ENCODE measurements at places on chromosomes 11 and 22.

- no peak for DNase-seq
Measured at GRCh38 chr22:26168939-26169314, 335 bp upstream of the SEZ6L start.

- no peak for DNase-seq
Measured at GRCh38 chr22:37243402-37244113, 511 bp downstream of the RAC2 start.

DNA sequence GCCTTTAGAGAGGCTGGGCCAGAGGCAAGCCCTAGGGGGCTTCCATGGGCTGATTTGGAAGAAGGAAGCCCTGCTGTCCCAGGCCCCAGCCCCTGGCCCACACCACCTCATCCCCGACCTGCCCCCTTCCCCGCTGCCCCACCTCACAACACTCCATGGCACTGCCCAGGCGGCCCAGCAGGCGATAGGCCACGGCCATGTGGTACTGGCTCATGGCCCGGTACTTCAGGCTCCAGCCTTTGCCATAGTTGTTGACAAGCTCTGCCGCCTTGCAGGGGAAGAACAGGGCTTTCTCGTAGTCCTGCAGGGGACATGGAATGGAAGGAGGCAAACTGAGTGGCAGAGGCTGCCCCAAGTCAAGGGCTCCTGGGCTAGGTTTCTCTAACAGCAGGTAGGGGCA is 6.4 kb downstream of the RAPSN start:
- no peak for DNase-seq

DNA sequence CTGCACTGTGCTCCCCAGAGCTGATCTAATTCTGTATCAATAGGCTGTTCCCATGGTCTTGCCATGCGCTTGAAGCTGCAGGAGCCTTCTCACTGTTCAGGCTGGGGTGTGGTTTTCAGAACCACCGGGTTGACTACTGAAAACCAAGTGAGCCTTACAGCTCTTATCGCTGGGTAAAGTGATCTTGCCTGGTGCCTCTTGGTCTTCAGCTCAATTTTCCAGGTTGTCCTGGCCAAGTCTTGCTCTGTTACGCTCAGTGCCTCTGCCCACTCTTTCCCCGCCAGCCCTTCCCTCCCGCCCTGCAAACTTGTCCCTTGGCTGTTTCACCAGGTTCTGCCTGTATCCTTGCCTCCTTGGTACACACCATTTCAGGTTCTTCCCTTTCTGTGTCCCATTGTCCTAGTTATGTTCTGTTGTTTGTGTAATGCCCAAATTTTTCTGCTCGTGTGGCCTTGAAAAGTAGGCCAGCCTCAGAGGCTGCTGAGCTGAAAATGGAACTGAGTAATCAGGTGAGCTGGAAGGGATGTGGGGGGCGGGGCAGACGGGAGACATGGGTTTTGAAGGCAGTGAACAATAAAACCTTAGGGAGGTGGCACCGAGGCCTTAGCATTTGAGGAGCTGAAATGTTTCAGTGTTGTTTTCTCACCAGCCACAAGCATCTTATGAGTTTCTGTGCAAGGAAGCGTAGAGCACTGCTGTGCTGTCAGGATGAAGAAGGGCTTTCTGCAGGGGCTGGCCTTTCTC is 11.2 kb downstream of the PEX26 start:
- DNase-seq = no peak
